ENCODE measurements at places on chromosomes 2 and 18. TPM values are rescaled to one million over a fixed set of nuclear protein-coding genes. Genes with fewer than 3 reads are reported as not detected.

AQP12B gene
- total RNA-seq: not detected

RBM44 gene
- 0.07 TPM for total RNA-seq

POTEJ gene
- not detected for total RNA-seq

RPRM gene
- total RNA-seq: 2.1 TPM

IL1RL1 gene
- 5.1 TPM for total RNA-seq

RIT2 gene
- total RNA-seq: not detected

LCT gene
- not detected for total RNA-seq

LYPD6 gene
- total RNA-seq: 3.7 TPM

C2orf49 gene
- 29.5 TPM for total RNA-seq

CNPPD1 gene
- total RNA-seq: 55.3 TPM

MAP3K19 gene
- total RNA-seq: not detected

GALNT13 gene
- 0.75 TPM for total RNA-seq

AQP12A gene
- total RNA-seq: not detected
